ENCODE measurements at places on chromosomes 6 and 20.
A peak's percentile ranks its signal among the peaks of the same experiment; 100 is the strongest.

GRCh38 chr20:2421247-2421646 lies 40.5 kb downstream of the TGM6 start:
- DNase-seq = no peak

DNA sequence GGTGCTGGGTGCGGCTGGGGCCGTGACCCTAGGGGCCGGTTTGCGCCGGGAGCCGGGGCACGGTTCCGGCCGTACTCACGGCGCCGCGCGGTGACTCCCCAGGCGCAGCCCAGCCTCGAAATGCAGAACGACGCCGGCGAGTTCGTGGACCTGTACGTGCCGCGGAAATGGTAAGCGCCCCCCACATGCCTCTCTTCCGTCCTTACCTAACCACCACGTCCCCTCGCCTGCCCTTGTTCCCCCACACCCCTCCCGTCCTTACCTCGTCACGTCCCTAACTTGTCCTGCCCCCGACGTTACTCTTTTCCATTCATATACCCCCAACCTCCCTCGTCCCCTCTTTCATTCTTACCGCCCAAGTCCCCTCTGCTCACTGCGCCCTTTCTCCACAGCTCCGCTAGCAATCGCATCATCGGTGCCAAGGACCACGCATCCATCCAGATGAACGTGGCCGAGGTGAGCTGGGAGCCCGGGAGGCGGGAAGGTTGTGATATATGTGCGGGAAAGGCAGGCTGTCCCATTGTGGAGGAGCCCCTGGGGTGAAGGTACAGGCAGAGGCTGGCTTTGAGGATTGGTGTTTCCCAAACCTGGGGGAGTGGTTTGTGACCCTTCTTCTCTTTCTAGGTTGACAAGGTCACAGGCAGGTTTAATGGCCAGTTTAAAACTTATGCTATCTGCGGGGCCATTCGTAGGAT lies 463 bp downstream of the RPS21 start:
- no peak for DNase-seq

- no peak for DNase-seq
Observed at GRCh38 chr20:33434434-33434833, 9.1 kb downstream of the SNTA1 start.

- DNase-seq = peak; percentile 62
Observed at GRCh38 chr6:16130932-16131387, 2.1 kb downstream of the MYLIP start.

- DNase-seq = no peak
Observed at GRCh38 chr20:58892932-58893224, 40.4 kb downstream of the GNAS start.

DNA sequence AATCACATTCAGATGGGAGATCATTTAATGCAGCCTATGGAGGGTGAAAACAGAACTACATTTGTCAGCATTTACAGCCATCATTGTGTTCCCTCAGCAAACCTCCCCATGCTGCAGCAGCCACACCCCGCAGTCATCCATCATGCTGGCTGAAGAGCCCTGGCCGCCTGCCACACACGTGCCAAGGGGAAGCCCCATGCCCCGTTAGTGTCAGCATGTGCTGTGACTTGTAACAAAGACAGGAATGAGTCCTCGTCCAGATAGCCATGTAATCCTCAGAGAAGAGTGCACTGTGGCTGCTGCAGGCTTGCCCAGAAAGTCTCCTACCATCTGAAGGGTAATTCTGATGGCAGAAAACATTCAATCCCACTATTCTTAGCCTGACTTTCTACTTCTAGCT lies 1097.8 kb downstream of the KIF16B start:
- peak; percentile 8 for DNase-seq

DNA sequence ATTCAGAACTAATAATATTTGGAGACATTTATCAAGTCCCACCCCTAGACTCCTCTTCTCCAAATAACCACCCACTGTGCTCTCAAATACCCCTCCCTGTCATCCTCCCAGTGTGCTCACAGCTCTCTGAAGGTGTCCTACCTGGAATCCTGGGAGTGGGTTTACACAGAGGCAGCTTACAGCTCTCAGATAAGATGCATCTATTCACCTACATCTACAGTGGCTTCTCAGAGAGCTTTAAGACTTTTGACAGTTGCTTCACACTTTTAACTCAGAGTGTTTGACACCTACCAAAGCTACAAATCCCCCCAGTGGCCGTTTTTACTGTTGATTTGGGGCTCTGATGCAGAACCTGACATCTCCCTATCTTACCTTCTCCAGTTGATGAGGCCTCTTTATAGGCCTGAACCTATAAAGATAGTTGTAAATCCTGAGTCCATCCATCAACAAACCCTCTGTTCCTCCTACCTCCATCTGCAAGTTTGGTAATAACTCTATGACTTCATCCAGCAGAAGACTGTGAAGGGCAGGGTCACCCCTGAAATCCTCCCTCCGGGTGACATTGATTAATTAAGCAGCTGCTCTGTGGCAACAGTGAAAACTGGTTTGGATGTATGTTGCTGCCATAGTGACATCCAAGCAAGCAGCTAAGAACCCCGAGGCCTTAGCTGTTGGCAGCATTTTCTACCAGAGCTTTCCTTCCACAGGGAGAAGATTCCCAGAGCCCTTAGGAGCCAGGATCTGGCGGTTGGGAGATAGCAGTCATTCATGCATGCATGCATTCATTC lies 226.1 kb upstream of the RREB1 start:
- DNase-seq = no peak

GRCh38 chr6:87653074-87653962 lies 48.7 kb downstream of the AKIRIN2 start:
- peak; percentile 19 for DNase-seq

All from activated CD4-positive, alpha-beta T cell treated with anti-CD3 and anti-CD28 coated beads for 36 hours (primary cell).